ENCODE measurements at places on chromosomes 11 and 22.
A peak's percentile ranks its signal among the peaks of the same experiment; 100 is the strongest.

GRCh38 chr22:44941207-44941606 is 68.6 kb downstream of the PHF21B start:
- DNase-seq = no peak

- DNase-seq = no peak
Observed at GRCh38 chr11:30631148-30631547, 45.0 kb upstream of the MPPED2 start.

GRCh38 chr22:36374603-36375024 is 13.2 kb downstream of the MYH9 start:
- peak; percentile 88 for DNase-seq

DNA sequence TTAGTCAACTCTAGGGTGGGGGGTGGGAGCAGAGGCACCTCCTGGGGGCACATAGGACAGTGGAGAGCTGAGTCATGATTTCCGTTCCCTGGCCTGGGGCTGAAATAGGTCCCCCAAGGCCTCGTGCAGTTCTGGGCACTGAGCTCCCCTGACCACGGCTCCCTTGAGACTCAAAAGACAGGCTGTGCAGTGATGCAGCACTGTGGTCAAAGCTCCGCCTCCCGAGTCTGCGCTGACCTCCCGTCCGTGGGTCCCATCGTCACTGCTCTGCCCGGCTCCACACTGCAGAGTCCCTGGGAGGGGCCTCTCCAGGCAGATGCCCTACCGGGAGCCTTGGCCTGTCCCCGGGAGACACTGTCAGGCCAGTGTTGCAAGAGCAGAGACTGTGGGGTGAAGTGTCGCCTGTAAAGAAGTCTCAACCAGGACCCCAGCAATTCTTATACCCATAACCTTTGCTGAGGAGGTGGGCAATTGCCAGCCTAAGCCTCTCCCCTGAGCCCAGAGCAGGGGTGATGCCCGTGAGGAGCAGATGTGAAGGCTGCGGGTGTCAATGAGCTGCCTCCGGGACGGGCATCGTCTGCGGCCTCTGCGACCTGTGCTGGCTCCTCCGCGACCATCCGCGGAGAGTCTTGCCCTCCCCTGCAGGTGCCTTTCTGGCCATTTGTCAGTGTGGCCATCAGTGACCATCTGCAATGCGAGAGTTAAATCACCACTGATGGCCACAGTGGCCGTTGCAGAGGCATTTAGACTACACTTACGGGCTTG is 877.3 kb downstream of the BRD1 start:
- DNase-seq = no peak

GRCh38 chr11:76903325-76903724 is 42.6 kb downstream of the ACER3 start:
- no peak for DNase-seq

- no peak for DNase-seq
Observed at GRCh38 chr11:131894615-131895544, 524.5 kb downstream of the NTM start.

GRCh38 chr22:26711205-26711963 is 54.0 kb downstream of the MIAT start:
- peak; percentile 42 for DNase-seq

DNA sequence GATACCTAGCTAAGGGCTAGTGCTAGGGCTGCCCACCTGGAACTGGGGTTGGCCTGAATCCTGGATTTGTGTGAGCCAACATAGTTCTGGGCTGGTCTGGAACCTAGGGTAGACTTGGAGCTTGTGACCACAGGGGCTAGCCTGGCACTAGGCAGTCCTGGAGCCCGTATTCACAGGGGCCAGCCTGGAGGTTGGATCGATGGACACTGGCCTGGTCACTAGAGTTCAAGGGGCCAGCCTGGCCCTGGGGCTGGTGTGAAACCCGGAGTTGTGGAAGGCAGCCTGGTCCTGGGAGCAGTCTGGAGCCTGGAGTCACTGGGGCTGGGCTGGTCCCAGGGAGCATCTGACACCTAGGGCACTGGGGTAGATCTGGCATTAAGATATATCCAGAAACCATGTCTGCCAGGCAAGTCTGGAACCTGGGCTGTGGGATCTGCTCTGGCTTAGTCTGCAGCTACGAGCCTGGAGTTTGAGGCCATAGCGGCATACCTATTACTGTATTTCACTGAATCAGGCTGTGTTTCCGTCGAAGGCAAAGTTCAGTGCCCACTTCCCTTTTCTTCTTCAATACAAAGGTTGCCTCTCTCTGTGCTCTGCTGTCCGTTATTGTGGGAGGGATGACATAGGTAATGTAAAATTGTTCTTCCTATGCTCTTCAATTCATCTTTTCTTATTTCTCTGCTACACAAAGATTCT is 9.1 kb upstream of the GLYATL1B start:
- DNase-seq = no peak

DNA sequence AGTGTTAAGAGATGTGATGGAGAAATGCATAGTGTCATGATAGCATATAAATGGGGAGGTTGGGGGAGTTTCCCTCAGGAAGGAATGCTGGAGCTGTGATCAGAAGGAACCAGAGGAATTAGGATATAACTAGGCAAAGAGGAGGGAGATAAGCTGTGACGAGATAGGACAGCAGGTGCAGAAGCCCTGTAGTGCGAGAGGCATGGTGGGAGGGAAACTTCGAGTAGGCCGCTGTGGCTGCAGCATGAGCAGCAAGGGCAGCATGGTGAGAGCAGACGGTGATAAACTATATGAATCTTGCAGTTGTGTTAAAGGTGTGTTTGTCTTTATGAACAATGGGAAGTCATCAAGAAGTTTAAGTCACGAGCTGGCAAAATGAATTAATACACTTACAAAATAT is 109.9 kb downstream of the EMSY start:
- no peak for DNase-seq

GRCh38 chr11:69396051-69396947 is 85.2 kb upstream of the LINC01488 start:
- DNase-seq = no peak

- DNase-seq = no peak
Observed at GRCh38 chr11:87254562-87254961, 216.8 kb downstream of the TMEM135 start.

DNA sequence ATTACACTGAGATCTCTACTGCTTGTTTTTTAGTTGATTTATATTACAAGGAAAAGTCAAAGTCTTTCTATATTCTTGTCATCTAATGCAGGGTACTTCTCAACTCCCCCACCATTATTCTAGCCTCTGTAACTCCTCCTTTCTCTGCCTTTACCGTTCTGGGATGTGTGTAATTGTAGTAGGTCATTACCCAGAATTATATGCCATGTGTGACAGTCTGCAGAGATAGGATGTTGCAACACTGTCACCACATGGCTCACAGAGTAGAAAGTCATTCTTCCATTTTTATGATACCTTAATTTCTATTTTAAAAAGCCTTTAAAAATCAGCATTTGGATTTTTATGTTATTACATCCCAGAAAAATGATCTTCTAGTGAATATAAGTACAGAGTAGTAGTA is 32.7 kb downstream of the ZNF143 start:
- no peak for DNase-seq

GRCh38 chr11:57469268-57469667 is 8.9 kb downstream of the RTN4RL2 start:
- DNase-seq = no peak

- DNase-seq = no peak
Observed at GRCh38 chr22:35905894-35906293, 122.7 kb downstream of the RBFOX2 start.

GRCh38 chr11:36009473-36009872 is 65.6 kb downstream of the LDLRAD3 start:
- DNase-seq = no peak

GRCh38 chr11:62069374-62069773 is 54.4 kb upstream of the INCENP start:
- no peak for DNase-seq

- DNase-seq = no peak
Observed at GRCh38 chr11:95055283-95055897, 6.2 kb downstream of the KDM4F start.

- DNase-seq = no peak
Observed at GRCh38 chr11:16793009-16793408, 54.6 kb downstream of the C11orf58 start.

DNA sequence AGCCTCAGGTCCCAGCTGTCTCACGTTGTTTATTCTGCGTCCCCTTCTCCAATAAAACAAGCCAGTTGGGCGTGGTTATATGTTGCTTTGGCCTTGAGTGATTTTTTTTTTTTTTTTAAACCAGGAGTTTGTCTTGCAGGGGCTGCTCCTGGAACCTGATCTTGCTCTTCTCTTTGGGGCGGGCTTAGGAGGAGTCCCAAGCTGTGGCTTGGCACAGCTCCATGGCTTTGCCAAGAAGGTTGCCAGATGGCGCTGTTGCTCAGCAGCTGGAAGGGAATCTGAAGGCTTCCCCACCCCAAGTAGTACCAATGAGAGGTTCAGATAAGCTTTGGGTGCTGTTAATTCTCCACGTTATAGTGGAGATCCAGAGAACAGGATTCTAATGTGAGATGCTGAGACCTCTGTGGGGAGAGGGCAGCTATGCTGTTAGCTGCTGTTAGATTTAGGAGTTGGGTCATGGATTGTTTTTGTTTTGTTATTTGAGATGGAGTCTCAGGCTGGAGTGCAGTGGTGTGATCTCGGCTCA is 2.0 kb upstream of the FERMT3 start:
- peak; percentile 87 for DNase-seq

DNA sequence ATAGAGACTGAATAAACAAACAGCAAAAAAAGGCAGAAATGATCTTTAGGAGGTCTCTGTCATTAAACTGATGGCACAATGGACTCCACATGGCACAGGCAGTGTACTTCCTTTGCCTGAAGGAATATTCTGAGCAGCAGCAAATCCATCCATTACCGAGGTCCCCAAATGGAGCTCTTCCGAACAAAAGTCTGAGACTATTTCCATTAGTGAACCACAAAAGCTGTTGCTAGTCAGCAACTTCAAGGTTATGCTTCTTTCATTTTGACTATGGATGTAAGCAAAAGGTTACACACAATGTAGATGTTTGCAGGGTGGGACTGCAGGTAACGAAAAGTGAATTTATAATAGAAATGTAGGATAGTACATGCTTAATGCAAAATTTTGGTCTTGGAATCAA is 14.5 kb downstream of the NARS2 start:
- no peak for DNase-seq

- peak; percentile 88 for DNase-seq
Observed at GRCh38 chr11:118304568-118305248, at the start of gene CD3E. Gene CD3E (plus strand): TSS chr11:118304730. CDS start chr11:118304953, 223 bp downstream.

GRCh38 chr11:101617735-101618332 is 34.0 kb upstream of the TRPC6 start:
- DNase-seq = no peak

GRCh38 chr22:17121233-17122195 is at the start of gene TMEM121B:
Gene TMEM121B (minus strand): TSS chr22:17121360. CDS start chr22:17121127, 233 bp downstream.
- peak; percentile 53 for DNase-seq

DNA sequence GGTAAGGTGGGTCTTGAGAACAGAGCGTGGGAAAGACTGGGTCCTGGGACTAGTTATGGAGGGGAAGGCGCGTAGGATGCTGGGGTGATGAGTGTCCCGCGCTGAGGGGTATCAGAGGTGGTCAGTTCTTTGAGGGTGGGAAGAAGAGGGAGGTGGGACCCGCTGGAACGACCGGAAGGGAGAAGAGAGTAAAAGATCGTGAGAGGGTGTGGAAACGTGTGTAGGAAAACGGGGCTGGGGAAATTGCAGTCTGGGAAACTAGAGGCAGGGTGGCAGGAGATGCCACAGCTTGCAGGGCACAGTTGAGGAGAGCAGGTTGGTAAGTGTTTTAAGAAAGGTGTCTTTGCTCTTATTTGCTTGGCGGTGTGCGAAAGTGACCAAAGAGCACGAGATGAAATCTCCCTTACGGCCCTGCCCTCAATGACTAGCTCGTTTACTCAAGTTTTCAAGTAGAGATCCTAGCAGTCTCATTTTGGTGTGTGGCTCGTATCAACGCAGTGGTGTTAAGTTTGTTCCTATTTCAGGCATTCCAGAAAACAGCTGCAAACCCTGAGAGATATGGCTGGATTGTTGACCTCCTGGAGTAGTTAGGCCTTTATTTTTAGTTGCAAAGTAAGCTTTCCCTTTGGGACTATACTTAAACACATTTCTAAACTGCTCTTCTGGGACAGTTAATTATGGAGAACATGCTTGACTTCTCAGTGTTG is 615 bp downstream of the STT3A start:
- DNase-seq = no peak

- DNase-seq = no peak
Observed at GRCh38 chr22:26968859-26969523, 311.6 kb downstream of the MIAT start.

- no peak for DNase-seq
Observed at GRCh38 chr11:97990162-97990920, 1030.4 kb upstream of the CNTN5 start.

DNA sequence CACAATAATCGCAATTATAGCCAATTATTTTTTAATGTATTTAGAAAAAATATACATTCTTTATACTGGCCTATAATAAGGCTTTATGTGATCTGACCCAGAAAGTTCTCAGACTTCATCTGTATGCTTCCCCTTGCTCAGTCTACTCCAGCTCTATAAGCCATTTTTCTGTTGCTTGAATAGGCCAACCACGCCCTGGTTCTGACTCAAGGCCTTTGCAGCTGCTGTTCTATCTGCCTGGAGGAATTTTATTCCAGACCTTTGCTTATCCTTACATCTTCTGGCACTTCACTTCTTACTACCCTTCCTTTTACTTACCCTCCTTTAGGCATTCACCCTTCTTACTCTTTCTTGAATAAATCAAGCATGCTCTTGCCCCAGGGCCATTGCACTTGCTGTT is 54.9 kb upstream of the PDE3B start:
- no peak for DNase-seq

- no peak for DNase-seq
Observed at GRCh38 chr11:34124885-34125668, 19.6 kb downstream of the NAT10 start.

DNA sequence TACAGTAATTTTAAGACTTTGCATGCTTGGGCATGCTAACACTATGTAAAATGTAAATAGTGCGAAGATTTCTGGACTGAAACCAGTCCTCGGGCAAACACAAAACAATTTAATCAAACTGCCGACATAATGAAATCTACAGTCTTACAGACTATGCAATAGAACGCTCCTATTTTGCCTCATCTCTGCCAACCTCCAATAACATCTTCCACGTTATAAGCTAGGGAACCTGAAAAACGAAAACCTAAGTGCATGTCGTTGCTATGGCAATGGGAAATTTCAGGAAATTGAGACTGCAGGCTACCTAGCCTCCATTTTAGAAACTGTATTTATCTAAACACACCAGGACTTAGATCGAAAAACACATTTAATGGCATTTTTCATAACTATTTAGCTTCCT is 1.1 kb downstream of the CSTF3 start:
- no peak for DNase-seq

DNA sequence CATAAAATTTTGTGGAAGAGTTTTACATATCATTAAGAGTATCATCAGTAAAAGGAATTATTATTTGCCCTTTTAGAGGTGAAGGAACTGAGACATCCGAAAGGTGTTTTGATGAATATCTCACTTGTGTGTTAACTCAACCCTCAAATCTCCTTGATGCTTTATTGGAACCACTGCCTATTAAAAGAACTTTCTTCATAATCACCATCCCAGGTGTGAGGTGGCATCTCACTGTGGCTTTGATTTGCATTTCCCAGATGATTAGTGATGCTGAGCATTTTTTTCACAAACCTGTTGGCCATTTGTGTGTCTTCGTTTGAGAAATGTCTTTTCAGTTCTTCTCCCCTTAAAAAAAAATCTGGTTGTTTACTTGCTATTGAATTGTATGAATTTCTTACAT is 134.0 kb upstream of the SYN3 start:
- DNase-seq = no peak

Measured in activated CD8-positive, alpha-beta T cell treated with anti-CD3 and anti-CD28 coated beads for 36 hours (primary cell).